Stimulated activated naive CD4-positive, alpha-beta T cell treated with Interleukin-2 at 50 U/mL for 16 hours (primary cell): ENCODE measurements at places on chromosomes 3 and 15.

GRCh38 chr15:34154725-34155204, 52.9 kb downstream of the PGBD4 start:
- DNase-seq: no peak

DNA sequence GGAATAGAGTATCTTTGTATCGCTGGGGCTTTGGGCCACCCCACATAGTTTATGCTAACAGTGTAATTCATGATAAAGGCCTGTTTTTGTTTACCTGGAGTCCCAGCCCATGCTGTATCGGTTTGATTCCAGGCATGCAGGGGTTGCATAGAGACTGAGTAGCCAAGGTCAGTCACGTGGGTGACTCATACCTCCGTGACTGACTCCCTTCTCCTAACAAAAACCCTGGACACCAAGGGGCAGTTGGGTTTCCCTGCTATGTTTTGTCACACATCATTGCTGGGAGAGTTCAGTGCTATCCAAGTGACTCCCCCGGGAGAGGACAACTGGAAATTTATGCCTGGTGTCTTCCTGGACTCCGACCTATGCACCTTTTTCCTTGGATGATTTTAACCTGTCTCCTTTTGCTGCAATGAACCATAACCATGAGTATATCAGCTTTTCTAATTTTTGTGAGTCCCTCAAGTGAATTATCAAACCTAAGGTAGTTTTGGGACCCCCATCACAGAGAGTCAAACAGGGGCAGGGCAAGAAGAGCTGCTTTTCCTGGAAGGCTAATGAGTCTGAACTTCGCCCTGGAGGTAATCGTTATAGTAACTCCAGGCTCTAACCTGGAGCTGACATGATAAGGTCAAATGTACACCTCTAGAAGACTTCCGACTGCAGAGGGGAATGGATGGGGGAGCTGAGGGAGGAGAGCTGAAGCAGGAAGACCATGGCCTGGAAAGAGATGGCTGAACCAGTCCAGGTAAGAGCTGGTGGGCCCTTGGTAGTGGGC, 57.0 kb downstream of the SRGAP3 start:
- no peak for DNase-seq

- DNase-seq: no peak
Measured at GRCh38 chr3:156997351-156997750, 162.6 kb downstream of the CCNL1 start.

- DNase-seq: no peak
Measured at GRCh38 chr15:68382286-68383007, 49.5 kb downstream of the ITGA11 start.

DNA sequence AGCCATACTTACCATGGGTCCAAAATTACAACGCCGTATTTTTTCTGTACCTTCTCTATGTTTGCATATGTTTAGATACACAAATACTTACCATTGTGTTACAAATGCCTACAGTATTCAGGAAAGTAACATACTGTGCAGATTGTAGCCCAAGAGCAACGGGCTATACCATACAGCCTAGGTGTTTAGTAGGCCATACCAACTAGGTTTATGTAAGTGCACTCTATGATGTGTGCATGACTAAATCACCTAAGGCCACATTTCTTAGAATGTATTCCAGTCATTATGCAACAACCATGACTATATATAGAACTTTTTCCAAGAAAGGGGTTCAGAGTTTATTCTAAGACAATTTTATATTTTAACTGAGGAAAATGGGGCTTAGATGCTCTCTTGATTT, 411.7 kb downstream of the MAGI1 start:
- no peak for DNase-seq

DNA sequence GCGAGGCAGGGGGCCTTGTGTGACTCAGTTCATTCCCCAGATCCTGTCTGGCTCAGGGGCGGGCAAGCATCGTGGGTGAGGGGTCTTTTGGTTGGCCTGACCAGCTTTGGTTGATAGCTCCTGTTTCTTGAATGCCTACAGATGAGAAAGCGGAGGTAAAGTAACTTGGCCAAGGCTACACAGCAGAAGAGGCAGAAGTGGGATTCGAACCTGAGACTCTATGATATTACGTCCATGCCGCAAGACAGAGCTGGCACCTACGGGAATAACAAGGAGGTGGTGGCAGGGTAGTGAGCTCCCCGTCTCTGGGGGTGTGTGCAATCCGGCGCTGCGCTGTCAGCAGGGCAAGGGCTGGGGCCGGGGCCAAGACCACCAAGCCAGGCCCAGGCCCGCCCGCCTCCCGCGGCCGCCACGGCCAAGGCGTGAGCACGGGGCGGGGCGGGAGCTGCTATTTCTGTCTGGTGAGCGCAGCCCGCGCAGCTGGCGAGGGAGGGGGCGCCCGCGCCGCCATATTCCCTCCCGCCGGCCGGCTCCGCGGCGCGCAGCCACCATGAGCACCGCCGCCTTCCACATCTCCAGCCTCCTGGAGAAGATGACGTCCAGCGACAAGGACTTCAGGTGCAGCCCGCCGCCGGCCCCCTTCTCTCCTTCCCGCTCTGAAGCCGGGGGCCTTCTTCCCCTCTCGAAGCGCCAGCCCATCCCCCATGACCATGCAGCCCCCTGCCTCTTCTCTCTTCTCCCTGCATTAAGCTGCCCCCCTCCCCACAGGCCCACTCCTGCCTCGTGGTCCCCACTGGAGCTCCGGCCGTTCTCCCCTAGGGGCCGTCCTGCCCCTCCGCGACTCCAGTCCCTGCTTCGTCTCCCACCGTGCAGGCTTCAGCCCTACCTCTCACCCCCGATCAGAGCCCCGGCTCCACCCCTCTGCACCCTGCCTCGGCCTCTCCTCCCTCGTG, at the start of gene CAND2:
TSS of gene CAND2 (plus strand) at position 510 of the 953 bp plus-strand sequence. CDS start at position 551, 41 bp downstream.
- peak; percentile 13 for DNase-seq

DNA sequence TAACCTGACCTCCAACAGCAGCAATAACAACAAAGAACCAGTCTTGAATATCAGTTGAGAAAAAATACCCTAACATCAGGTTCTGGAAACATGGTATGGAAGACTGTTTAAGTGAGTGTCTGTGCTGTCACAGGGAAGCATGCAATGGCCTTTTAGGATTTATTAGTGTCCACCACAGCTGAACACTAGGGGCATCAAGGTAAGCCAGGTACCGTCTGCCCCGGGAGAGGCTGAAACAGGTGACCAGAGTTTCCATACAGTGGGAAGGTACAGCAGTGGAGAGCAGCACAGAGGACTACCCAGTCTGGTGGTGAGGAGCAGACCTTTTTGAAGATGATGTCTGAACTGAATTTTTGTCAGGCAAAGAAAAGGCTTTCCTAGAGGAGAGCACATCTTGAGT, 18.4 kb downstream of the ZDHHC23 start:
- no peak for DNase-seq

- no peak for DNase-seq
Measured at GRCh38 chr15:65366122-65366892, 11.5 kb downstream of the IGDCC3 start.
